ENCODE measurements at places on chromosomes 13 and 19.

DNA sequence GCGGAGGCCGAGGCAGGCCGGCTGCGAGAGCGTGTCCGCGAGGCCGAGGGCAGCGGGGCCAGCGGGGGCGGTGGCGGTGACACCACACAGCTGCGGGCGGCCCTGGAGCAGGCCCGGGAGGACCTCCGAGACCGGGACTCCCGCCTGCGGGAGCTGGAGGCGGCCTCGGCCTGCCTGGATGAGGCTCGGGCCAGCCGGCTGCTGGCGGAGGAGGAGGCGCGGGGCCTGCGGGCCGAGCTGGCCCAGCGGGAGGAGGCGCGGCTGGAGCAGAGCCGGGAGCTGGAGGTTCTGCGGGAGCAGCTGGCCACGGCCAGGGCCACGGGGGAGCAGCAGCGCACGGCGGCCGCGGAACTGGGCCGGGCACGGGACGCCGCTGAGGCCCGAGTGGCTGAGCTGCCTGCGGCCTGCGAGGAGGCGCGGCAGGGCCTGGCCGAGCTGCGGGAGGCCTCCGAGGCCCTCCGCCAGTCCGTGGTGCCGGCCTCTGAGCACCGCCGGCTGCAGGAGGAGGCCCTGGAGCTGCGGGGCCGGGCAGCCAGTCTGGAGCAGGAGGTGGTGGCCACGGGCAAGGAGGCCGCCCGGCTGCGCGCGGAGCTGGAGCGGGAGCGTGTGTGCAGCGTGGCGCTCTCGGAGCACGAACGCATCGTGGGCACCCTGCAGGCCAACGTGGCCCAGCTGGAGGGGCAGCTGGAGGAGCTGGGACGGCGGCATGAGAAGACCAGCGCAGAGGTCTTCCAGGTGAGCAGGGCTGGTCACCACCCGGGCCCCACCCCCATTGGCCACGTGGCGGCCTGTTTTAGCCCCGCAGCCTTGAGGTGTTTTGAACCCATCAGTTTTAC lies 11.7 kb upstream of the EBI3 start:
- DNase-seq, result no peak

- DNase-seq, result no peak
These were observed 2.7 kb downstream of the GPR4 start for GRCh38 chr19:45599286-45599685.

DNA sequence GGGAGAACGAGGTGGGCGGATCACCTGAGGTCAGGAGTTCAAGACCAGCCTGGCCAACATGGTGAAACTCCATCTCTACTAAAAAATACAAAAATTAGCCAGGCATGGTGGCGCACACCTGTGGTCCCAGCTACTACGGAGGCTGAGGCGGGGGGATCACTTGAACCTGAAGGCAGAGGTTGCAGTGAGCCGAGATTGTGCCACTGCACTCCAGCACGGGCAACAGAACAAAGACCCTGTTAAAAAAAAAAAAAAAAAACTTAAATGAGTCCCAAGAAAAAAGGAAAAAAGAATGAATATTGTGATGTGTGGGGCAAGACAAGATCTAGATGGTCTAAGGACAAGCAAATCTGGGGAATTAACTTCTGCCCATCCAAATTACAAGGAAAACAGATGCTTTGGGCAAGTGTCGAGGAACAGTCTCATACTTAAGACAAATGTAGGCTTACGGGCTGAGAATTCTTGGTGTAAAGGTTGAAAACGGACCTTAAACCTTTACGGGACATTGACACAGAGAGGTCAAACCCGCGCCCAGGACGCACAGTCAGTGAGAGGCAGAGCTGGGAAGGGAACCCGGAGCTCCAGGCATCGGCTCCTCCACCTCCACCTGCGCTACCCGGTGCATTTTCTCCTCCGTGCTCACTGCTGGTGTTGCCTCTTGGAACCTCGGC lies 656 bp upstream of the ZNF324 start:
- no peak for DNase-seq

DNA sequence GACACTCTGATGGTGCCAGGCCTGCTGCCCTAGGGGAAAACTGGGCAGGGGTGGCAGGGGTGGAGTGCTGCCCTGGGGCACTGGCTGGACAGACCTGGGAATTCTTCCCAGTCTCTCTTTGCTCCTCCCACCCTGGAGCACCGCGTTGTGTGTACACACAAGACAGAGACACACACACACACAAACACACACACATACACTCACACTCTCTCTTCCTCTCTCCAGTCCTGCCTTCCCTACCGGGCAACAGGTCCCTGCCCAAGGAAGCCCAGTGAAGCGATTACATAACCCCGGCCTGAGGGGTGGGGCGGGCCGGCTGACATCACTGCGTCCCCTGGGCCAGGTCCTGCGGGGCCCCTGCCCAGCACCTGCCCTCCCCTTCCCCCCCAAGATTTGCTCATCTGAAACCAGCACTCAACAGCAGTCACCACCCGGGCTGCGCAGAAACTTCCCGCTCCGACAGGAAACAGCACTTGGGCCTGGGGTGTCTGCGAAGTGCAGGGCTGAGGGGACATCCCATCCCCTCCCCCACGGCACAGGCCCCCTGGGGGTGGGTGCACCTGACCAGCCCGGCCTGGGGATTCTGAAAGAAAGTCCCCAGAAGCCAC lies 1.2 kb downstream of the MKNK2 start:
- DNase-seq, result peak; percentile 78

- DNase-seq, result no peak
These were observed 162.8 kb upstream of the SOX1 start for GRCh38 chr13:111904166-111904565.

DNA sequence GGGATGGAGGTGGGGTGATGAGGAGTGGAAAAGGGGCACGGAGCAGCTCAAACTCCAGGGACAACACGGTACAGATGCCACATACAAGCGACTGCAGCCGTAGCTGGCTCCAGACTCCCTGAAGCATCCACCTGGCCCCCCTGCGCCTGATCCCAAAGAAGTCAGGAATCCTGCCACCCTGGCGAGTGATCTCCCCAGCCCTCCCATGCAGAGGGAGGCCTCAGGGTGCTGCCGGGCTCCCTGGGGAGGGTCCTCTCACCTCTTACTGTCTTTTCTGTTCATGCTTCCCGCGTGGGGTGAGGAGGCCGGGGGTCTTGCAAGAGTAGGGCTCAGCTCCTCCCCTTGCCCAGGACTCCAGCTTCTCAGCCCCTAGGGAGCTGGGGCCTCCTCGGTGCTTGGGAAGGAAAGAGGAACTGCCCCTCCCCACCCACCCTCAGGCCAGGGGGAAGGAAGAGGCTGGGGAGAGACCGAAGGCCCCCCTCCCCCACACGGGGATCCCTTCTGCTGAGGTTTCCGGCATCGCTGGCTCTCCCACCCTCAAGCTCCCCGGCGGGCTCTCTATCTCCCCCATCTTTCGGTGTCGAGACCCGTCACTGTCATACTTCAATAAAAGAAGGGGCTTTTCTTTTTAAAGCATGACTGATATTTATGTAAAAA lies at the start of gene RASGRP4:
TSS of gene RASGRP4 (minus strand) at position 410 of the 657 bp plus-strand sequence. CDS start at position 282, 128 bp downstream.
- peak; percentile 48 for DNase-seq

DNA sequence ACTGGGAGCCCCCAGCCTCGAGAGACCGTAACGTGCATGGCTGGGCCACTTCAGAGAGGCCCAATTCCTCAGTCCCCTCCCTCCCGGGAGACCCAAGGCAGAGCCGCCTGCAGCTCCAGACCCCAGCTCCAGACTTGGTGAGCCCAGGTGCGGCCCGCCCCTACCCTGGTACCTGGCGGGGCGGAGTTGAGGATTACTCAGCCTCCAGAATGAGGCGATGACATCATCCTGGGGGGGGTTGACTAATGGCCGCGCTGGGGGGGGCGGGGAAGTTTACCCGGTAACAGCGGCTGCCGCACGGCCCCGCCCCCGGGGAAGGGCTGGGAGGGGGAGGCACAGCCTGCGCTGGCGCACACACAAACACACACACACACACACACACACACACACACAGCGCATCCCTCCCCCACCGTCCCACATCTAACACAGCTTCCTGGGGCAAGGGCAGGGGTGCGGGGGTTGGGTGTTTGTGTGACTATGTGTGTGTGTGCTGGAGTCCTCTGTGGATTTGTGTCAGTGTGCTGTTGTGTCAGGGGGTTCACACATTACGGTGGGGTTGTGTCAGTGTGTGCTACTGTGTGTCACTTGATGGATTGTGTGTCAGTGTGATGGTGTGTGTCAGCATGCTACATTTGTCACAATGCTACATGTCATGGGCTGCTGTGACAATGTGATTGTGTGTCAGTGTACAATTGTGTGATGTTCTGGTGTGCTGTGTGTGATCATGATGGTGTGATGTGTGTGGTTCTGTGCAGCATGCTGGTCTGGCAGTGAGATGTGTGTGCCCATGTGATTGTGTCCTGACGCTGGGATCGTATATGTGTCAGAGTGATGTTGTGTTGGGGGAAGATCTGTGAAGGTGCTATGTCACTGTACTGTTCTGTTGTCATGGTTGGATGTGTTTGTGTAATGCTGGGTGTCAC lies 10.3 kb upstream of the BBC3 start:
- DNase-seq, result peak; percentile 98

All from CD4-positive, alpha-beta T cell treated with Interleukin-17A for 4 hours (primary cell).